ENCODE measurements at places on chromosomes 3 and 15. TPM values are rescaled to one million over a fixed set of nuclear protein-coding genes. Genes with fewer than 3 reads are reported as not detected.

DNA sequence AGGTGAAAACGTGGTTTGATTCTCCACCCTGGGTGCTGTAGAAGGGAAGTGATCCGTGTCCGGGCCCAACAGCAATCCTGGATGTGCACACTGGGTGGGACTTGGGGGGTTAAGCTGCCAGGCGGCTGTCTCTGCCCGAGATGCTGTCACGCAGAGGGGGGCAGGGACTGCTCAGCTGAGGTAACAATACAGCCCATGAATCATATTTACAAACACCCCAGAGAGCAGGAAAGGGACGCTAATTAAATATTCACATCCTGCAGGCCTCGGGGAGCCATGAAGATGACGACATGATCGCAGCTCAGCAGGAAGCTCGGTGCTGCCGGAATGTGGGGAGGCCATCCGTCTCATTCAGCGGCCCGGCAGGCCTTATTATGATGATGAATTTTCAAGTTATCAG lies 17.9 kb upstream of the CRABP1 start:
- no peak for DNase-seq
- no peak overlapping the region for H3K27ac ChIP-seq
- H3K27me3 ChIP-seq: peaks cover 6% of the 10 kb centered on the region
- no peak overlapping the region for H3K4me3 ChIP-seq
- no peaks in the 10 kb centered on the region for H3K4me1 ChIP-seq

- no peak overlapping the region for H3K27ac ChIP-seq
- no peak overlapping the region for H3K4me3 ChIP-seq
- no peak for DNase-seq
- H3K27me3 ChIP-seq: peaks cover 6% of the 10 kb centered on the region
These were observed 88.6 kb downstream of the TOP2B start for GRCh38 chr3:25576146-25576545.

- no peak overlapping the region for H3K27ac ChIP-seq
- H3K4me1 ChIP-seq: no peaks in the 10 kb centered on the region
- H3K4me3 ChIP-seq: no peak overlapping the region
- no peaks in the 10 kb centered on the region for H3K36me3 ChIP-seq
- no peaks in the 10 kb centered on the region for H3K27me3 ChIP-seq
These were observed 45.1 kb downstream of the PLXNA1 start for GRCh38 chr3:127027811-127028548.

- no peak overlapping the region for H3K4me3 ChIP-seq
- DNase-seq: no peak
- no peaks in the 10 kb centered on the region for H3K36me3 ChIP-seq
- H3K4me1 ChIP-seq: no peaks in the 10 kb centered on the region
- H3K27ac ChIP-seq: no peak overlapping the region
These were observed 20.8 kb downstream of the STAC start for GRCh38 chr3:36401056-36401455.

DNA sequence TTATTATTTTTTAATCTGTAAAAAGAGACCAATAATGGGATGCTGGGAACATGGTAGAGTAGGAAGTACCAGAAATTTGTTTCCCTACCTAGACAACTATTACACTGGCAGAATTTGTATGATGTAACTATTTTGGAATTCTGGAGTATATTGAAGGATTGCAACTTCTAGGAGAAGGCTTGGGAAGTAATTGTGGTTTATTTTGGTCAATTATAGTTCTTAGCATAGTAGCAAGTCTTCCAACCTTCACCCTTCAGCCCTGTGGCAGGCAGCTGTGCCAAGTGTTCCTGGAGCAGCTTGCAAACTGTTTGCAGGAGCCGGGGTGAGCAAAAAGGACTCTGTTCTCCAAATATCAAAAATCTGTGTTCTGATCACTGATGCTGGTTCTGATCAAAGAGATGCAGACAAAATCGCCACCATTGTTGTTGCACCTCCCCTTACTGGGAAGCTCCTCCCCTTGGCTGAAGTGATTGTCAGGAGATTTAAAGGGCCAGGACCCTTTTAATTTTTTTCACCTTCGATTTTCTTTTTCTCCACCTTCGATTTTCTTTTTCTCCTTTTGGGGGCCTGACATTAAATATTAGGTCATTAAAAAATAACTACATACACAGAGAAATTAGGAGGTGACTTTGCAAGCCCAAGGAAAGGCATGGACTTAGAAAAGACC lies 363.3 kb downstream of the SLC9A9 start:
- H3K36me3 ChIP-seq: no peaks in the 10 kb centered on the region
- DNase-seq: no peak
- H3K4me3 ChIP-seq: no peak overlapping the region
- no peaks in the 10 kb centered on the region for H3K27me3 ChIP-seq
- H3K27ac ChIP-seq: no peak overlapping the region

- H3K27me3 ChIP-seq: peaks cover 7% of the 10 kb centered on the region
- no peak for DNase-seq
- no peaks in the 10 kb centered on the region for H3K36me3 ChIP-seq
- no peak overlapping the region for H3K4me3 ChIP-seq
- peaks cover 21% of the 10 kb centered on the region for H3K4me1 ChIP-seq
These were observed 37.7 kb downstream of the LRIG1 start for GRCh38 chr3:66463054-66463631.

DNA sequence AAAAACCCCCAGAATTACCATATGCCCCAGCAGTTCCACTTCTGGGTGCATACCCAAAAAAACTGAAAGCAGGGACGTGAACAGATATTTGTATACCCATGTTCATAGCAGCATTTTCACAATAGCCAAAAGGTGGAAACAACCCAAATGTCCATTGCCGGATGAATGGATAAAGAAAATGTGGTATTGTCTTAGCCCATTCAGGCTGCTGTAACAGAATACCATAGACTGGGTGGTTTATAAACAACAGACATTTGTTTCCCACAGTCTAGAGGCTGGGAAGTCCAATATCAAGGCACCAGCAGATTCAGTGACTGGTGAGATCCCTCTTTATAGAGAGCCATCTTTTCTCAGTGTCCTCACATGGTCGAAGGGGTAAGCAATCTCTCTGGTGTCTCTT lies 182.1 kb upstream of the ANKRD28 start:
- no peak overlapping the region for H3K27ac ChIP-seq
- H3K27me3 ChIP-seq: peaks cover 3% of the 10 kb centered on the region
- no peak for DNase-seq
- H3K4me3 ChIP-seq: no peak overlapping the region
- H3K4me1 ChIP-seq: no peaks in the 10 kb centered on the region

GOLGA8T gene
- 2.3 TPM for total RNA-seq

SLC28A2 gene
- not detected for total RNA-seq

VPS8 gene
- 52.8 TPM for total RNA-seq

CGNL1 gene
- total RNA-seq: not detected

TYRO3 gene
- total RNA-seq: 0.86 TPM

GOLGA8G gene
- total RNA-seq: not detected

COL6A5 gene
- total RNA-seq: not detected
